Stimulated activated CD8-positive, alpha-beta memory T cell treated with anti-CD3 and anti-CD28 coated beads, Interleukin-15, amount 100 ng/mL, for 4 hours (primary cell): ENCODE measurements at places on chromosomes 13 and 19.

DNA sequence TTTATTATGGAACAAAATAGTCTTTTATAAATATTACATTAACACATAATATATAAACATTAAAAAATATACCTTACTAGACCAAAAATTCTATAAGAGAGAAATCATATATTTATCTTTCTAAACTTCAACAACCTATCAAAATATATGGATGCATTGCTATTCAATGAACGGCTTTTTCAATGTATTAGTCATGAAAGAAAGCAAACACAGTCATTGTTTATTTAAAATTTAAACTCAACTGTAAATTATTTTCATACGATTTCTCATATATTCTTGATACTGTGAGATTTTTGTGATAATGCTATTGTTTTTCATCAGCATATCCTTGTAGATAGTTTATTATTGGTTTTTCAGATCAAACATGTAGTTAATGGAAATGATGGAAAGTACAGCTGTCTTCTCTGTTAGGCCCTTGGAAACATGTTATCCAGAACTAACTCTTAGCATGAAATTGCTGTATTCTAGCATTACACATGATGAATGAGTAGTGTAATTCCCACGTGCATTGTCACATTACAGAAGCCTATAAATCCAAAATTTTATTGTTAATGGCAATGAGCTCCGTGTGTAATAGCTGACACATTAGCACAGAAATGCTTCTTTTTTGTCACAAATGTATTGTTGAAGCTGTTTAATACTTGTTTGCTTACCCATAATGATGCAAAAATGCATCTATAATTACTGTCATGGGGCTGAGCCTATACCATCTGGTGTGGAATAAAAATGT is 1639.9 kb downstream of the SLITRK5 start:
- no peak for DNase-seq

GRCh38 chr19:19554074-19555023 is 16.3 kb downstream of the CILP2 start:
- DNase-seq = peak; percentile 24

DNA sequence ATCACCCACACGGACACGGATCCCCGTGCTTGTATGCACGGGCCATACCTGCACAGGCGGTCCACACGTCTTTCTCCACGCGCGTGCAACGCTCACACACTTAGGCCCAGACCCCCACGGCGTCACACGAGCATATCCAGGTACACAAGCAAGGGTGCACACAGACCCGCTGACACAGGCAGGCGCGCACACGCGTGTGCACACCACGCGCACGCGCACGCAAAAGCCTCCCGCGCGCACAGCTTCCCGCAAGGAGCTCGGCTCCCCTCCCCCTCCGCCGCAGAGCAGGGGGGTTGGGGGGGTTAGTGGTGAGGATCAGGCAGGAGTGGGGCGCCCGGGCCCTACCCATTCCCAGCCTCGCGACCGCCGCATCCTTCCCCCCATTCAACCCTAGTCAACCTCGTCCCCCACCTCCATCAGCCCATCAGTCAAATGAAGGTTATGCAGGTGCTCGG is 407 bp downstream of the RAB3A start:
- DNase-seq = no peak

DNA sequence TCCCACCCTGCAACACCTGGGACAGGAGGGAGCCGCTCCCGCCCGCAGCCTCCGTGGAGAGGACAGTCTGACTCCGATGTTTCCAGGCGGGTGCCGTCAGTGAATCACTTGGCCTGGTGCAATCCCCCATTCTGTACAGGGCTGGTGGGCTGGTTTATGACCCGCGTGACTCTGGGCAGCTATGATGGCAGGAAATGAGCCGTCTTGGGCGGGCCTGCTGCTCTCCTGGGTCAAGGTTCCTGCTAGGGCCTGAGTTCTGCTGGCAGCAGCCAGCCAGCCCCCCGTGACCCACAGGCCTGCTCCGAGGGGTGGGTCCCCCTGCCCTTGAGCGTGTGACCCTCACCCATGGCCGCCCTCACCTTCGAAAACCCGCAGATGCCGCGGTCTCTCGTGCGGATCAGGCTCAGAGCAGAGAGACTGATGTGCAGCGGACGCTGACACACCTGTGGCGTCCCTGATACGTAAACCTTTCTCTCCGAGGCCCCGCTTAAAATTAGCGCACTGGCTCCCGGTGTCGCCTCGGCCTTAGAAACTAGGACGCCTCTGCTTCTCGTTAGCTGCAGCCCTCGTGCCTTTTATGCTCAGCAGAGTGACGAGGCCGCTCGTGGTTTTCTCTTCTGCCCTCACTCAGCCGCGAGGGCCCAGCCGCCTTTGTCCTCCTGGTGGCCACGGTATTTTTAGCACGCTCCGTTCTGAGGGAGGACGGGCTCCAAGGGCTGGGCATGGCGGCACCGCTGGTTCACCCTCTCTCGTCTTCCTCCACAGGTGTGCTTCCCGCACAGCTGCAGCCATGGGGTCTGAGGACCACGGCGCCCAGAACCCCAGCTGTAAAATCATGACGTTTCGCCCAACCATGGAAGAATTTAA is 63.4 kb downstream of the KDM4B start:
- no peak for DNase-seq

- no peak for DNase-seq
Measured at GRCh38 chr19:4064496-4065260, 2.0 kb downstream of the ZBTB7A start.

GRCh38 chr13:70090036-70090723 is 17.4 kb upstream of the ATXN8OS start:
- DNase-seq = no peak

DNA sequence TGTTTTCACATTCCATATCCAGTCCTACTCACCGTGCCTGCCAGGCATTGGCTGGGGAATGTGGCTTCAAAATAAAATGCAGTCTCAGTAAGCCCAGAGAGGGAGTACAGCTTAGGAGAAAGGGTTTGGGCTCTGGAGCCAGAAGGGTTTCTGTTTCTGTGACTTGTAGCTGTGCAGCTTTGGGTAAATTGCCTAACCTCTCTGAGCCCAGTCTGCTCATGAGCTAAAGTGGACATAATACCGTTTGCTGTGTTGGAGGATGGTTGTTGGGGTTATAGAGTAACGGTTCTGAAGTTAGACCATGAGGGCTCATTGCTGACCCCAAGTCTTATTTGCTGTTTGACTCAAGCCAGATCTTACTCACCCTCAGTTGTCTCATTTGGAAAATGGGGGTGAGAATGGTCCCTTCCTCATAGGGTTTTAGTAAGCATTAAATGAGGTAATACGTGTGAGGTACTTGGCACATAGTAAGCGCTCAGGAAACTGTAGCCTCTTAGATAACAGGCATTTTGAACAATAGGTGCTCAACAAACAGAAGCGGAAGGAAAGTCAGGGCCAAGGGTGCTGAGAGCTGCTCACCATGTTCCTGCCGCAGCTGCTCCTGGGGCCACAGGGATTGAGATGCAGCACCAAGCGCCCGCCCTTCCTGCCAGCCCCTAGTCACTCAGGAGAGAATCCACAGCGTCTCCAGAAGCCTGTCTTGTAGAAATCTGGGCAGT is 45.5 kb downstream of the C13orf42 start:
- no peak for DNase-seq

GRCh38 chr19:32200312-32201038 is 144.9 kb upstream of the ZNF507 start:
- DNase-seq = no peak
